ENCODE measurements at places on chromosomes 7 and 10.
A peak's percentile ranks its signal among the peaks of the same experiment; 100 is the strongest.

DNA sequence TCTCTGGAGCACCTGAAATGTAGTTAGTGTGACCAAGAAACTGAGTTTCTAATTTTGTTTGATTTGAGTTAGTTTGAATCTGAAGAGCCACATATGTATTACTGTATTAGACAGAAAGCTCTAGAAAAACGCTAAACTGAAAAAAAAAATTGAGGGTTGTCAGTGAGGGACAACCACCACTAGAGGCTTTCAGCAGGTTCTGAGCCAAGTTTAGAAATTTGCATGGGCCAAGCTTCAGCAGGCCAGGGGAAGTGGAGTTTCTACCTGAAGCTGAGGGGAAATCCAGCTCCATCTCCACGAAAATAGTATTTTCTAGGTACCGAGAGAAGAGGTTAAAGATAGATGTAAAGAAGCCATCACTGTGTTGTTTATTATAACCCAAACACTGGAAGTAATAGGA lies 77.9 kb upstream of the PLXNA4 start:
- no peak for DNase-seq

DNA sequence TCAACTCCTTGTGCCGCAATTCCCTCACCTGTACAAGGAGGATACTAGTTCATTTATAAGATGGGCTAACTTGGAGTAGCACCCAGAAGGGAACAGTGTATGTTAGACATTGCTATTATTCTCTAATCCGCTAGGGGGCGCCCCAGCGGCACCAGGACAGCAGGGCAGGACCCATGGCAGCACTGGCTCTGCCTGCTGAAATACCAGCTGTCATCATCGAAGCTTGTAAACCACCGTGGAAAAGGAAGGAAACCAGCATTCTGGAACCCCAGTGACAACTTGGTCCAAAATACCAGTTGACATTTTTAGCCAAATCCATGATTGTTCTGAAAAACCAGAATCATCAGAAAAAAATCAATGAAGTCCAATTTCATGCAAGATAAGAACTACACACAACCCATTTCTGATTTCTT lies 134.4 kb downstream of the ITGA8 start:
- peak; percentile 60 for DNase-seq

- no peak for DNase-seq
Observed at GRCh38 chr10:131617113-131617858, 283.5 kb upstream of the PPP2R2D start.

- DNase-seq = peak; percentile 23
Observed at GRCh38 chr10:91709394-91709798, 76.5 kb upstream of the PPP1R3C start.

GRCh38 chr7:151552352-151553028 lies 32.8 kb upstream of the RHEB start:
- no peak for DNase-seq

GRCh38 chr7:108097703-108098102 lies 32.5 kb downstream of the LAMB4 start:
- DNase-seq = no peak

- peak; percentile 56 for DNase-seq
Observed at GRCh38 chr10:102814873-102815661, 22.1 kb downstream of the CYP17A1 start.

DNA sequence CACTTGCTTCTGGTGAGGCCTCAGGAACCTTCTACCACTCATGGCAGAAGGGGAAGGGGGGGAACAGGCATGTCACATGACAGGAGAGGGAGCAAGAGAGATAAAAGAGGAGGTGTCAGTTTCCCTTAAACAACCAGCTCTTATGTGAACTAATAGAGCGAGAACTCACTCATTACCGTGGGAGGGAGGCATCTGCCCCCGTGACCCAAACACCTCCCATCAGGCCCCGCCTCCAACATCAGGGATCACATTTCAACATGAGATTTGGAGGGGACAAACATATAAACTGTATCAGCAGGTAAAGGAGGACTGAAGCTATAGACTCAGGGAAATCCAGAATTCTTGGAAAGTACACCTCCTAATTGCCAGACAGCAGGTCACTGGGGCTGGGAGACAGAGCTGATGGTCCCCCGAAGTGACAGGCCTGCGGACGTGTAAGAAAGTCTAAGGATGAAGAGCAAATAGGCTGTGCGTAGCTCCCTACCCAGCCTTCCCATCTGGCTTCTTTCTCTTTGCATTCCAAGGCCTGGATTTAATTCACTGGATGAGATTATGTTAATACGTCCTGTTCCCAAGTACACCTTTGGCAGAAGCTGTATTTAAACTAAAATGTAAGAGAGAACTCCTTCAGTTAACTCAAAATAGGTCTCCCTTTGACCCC lies 186.7 kb upstream of the LYZL2 start:
- no peak for DNase-seq

GRCh38 chr7:156966387-156966786 lies 16.9 kb downstream of the NOM1 start:
- no peak for DNase-seq

DNA sequence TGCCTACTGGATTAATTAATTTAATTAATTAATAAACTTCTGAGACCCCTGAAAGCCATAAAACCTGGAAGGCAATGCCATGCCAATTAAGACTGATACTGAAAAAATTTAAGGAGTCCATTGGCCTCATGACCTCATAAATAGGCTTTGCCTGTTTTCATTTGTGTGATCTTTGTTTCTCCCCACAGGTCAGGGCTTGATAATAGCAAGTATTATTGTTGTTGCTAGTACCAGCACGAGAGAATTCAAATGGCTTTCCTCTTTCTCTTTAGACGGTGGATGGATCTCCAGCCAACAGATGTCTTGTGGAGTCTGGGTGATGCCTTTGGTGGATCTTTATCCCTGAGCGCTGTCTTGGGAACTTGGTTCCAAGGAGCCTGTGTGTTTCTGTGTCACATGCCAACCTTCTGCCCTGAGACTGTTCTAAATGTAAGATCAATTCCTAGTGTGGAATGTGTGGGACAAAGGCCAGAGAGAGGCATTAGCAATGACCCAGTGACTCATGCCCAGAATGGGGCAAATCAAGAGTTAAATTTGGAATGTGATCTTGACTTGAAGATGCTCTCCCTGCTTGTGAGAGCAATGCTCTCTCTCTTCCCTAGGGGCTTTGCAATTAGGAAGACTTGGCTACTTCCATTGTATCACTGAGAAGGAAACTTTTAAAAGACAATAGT lies 17.7 kb downstream of the ACSM6 start:
- peak; percentile 25 for DNase-seq

GRCh38 chr10:78179886-78180705 lies 146.4 kb downstream of the RPS24 start:
- DNase-seq = no peak

DNA sequence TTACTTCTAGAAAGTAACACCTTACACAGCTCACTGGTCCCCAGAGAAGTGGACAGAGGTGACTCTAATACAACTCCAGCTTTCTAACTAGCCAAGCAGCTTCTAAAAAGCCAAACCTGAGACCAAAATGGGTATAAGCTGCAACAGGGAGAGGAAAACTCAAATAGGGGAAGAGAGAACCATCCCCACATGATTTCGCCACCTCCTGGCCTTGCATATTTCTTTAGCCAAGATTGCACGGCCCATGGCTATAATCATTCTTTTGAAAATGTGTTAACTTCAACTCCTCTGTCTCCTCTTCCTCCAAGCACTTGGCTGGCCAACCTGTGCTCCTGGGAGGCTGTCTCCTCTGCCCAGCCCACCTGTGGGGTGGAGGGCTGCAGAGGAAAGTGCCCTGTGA lies 28.7 kb downstream of the NUP42 start:
- DNase-seq = no peak

DNA sequence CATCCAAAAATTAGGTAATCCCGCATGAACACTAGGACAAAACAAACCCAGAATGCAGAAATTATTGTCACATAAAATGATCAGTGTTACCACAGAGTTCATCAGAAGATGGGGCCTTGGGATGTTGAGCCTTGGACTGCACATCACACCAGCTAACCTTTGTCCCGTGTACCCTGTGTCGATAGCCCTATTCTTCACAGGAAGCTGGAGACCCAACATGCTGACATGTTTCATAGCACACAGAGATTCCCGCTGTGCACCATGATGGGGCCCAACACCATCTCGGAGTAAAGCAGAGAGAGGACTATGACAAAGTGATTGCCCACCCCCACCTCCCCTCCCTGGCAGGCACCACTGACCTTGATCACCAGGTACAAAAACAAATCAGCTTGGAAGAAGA lies 4.5 kb downstream of the PTPRN2 start:
- DNase-seq = no peak

- no peak for DNase-seq
Observed at GRCh38 chr10:133020193-133020817, 67.4 kb upstream of the ADGRA1 start.

DNA sequence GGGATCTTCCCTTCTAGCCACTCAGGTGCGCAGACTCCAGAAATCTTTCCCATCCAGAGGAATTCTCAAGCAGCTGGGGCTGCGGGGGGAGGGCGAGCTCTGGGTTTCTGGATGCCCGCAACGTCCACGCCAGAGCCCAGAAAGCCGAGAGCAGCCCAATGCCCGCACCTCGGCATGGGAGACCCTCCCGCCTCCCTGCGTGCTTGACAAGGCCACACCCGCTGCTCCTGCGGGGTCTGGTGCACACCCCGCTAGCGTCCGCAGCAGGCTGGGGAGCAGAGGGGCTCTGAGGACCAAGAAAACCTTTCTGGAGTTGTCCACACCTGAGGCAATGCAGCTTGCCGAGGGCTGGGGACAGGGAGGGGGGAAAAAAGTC lies 66.2 kb downstream of the SLC29A4 start:
- DNase-seq = no peak

DNA sequence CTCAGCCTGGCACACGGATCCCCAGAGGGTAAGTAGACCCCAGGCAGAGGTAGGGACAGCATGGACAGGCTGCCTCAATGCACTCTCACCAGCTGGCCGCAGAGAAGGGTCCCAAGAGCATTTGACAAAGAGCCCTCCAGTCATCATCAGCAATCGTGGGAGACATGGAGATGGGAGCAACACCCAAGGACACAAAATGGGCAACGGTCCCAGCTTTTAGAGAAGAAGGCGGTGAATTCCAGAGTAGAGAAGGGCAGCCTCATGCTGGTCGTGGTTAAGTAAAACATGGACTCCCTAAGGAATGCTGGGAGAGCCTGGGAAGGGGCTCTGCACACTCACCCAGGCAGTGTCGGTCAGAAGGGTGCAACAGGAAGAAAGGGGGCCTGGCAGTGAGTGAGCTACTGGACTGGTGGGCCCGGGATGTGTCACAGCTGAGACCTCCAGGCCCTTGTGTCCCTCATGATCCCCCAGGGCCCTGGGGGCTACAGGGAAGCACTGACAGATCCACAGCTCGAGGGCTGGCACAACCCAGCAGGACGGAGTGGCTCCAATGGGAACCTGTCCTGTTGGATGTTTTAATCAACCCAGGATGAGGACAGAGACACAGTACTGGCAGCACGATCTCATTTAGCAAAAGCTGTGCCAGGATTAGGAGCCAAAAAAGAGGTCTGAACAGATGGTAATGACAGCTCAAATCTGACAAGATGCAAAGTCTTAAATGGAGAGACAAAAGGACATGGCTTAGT lies 147.1 kb downstream of the NEURL1 start:
- peak; percentile 59 for DNase-seq

DNA sequence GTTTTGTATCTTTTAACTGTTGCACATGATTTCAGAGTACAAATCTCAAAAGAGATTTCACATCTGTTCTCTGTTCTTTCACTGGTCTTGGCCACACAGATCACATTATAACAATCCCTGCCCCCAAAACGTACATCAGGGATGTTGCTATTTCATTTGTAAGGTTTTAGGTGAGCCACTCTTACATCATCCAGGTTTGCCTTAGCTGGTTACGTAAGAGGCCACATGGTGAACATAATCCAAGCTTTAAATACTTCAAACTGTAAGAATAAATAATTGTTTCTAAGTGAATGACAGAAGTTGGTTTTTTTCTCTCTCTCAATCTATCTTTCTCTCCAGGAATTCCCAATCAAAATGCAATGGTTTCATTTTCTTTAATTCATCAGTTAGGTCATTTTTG lies 245.9 kb upstream of the HGF start:
- DNase-seq = no peak

DNA sequence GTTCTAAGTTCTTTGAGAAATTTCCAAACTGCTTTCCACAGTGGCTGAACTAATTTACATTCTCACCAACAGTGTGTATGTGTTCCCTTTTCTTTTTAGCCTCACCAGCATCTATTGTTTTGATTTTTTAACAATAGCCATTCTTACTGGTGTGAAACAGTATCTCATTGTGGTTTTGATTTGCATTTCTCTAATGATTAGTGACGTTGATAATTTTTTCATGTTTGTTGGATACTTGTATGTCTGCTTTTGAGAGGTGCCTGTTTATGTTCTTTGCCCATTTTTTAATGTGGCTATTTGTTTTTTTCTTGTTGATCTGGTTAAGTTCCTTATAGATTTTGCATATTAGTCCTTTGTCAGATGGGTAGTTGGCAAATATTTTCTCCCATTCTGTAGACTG lies 191.4 kb downstream of the AGMO start:
- DNase-seq = no peak

DNA sequence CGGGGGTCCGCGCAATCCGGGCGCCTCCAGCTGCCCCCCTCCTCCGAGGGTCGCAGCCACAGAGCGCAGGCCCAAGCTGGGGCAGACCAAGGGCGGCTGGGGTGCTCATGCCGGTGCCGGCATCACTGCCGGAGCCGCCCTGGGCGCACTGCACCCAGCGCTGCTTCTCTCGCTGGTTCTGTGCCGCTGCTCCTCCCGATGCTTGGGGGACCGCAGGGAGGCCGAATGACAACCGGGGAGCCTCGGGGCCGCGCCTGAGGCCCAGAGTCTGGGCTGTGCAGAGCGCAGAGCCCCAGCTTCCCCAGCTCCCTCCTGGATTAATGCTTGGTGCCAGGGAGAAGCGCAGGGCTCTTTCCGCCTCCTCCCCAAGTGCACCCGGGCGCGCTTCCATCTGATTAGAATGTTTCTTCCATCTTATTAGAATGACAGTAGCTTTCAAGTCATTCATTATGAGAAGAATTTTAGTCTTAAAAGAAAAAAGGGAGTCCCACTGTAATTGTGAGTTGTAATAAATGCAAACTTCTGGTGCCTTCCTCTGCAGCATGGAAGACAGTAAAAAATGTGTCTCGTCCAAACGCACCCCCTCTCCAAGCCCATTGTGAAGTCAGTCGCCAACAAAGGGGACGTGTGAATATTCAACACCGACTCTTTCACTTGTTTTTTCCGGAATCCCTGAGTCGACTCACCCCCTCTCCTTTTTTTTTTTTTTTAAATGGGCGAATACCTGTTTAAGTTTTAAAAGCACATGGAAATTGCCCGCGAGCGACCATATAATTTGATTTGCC lies 19.5 kb upstream of the PTF1A start:
- no peak for DNase-seq

- DNase-seq = no peak
Observed at GRCh38 chr7:1400371-1400770, 58.9 kb downstream of the MICALL2 start.

DNA sequence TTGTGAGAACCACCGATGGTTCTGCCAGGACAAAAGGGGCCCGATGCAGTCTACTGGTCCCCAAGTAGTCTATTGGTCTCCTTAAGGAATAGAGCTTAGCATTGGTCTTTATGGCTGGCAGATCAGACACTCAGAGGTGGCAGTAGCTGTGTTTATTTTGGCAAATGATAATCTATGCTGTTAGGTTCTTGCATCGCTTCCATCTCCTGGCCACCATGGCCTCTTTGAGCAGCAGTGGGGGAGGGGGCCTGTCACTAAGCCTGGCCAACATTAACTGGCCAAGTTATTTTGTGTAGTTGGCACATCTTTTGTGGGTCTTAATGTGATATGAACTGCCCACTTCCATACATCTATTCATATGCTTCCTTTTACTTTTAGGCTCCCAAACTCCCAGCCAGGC lies 4.5 kb upstream of the ZC3HAV1 start:
- no peak for DNase-seq

- DNase-seq = peak; percentile 60
Observed at GRCh38 chr10:23343591-23344240, 881 bp downstream of the C10orf67 start.
